ENCODE measurements at places on chromosomes 2 and 18. TPM values are rescaled to one million over a fixed set of nuclear protein-coding genes. Genes with fewer than 3 reads are reported as not detected.
A peak's percentile ranks its signal among the peaks of the same experiment; 100 is the strongest.

DNA sequence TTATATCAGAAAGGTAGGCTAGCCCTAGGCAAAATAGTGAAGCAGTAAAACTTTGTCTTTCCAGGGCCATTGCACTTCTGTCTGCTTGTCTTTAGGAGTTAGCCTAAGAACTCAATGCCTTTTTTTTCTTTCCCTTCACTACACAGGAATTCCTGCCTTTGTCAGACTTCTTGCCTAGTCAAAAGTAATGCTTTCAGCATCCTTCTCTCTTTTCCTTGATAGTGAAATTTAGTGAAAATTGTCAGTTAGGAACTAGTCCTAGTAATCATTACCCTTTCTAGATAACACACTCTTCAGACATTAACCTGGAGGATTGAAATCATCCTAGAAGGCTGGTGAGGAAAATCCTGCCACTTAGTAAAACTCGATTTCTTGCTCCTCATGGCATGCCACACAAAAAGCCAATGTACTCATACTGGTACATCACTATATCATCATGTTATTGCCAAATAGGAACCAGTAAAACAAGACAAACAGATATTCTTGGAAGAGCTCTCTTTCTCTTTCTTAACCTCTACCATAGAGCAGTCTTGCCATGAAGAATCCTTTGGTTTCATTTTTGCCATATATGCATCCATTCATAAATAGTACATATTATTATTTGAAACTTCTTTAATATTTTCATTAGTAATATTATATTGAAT, 320.5 kb downstream of the CTNNA2 start:
- peak; percentile 60 for DNase-seq

- no peak for DNase-seq
Measured at GRCh38 chr2:226087051-226087450, 687.5 kb downstream of the NYAP2 start.

GRCh38 chr2:27281855-27282559, at the start of gene TRIM54:
TSS of gene TRIM54 (plus strand) at chr2:27282429. CDS start at chr2:27282732, 303 bp downstream.
- DNase-seq, result peak; percentile 29

DNA sequence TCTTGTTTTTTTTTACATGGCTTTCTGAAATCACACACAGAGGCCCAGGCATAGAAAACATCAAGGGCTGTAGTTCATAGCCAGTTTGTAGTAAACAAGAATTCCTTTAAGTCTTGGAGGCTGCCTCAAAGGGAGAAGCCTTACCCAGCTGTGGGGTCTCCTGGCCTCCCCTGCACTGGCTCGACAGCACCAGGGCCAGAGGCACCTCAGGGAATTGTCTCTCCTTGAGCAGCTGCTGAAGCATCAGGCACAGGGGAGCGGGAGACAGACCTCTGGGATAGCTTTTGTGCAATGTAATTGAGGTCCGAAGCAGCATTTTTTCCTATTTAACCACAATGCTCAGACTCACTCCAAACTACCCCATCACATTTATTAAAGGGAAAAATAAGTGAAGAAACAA, 209.1 kb downstream of the HRH4 start:
- DNase-seq, result no peak

- DNase-seq, result no peak
Measured at GRCh38 chr2:68912732-68913131, 40.0 kb downstream of the GKN2 start.

GRCh38 chr2:206086716-206087350, 859 bp upstream of the INO80D start:
- no peak for DNase-seq

GRCh38 chr2:136891100-136891499, 125.8 kb downstream of the THSD7B start:
- DNase-seq, result no peak

DNA sequence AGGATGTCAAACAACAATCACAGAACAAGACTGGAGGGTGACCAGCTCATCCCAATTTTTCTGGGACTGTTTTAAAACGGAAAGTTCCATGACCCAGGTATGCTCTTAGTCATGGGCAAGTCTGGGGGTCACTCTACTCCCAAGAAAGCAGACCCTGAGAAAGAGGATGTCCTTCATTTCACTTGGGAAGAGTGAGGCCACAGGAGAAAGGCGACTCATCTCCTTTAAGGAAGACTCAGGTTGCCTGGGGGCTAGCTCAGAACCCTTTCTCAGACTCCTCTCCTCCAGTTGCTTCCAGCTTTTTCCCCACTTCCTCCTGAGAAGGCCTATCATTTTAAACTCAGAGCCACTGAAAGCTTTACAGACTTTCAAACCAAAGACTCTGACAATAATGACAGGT, 9.3 kb downstream of the RNF152 start:
- no peak for DNase-seq

GRCh38 chr2:128420131-128420530, 101.5 kb upstream of the HS6ST1 start:
- no peak for DNase-seq

- no peak for DNase-seq
Measured at GRCh38 chr18:75261430-75262223, 51.0 kb downstream of the TSHZ1 start.

GRCh38 chr18:63700501-63700900, 2.3 kb upstream of the SERPINB11 start:
- no peak for DNase-seq

GRCh38 chr2:66495788-66496640, 61.1 kb downstream of the MEIS1 start:
- DNase-seq, result peak; percentile 64

DNA sequence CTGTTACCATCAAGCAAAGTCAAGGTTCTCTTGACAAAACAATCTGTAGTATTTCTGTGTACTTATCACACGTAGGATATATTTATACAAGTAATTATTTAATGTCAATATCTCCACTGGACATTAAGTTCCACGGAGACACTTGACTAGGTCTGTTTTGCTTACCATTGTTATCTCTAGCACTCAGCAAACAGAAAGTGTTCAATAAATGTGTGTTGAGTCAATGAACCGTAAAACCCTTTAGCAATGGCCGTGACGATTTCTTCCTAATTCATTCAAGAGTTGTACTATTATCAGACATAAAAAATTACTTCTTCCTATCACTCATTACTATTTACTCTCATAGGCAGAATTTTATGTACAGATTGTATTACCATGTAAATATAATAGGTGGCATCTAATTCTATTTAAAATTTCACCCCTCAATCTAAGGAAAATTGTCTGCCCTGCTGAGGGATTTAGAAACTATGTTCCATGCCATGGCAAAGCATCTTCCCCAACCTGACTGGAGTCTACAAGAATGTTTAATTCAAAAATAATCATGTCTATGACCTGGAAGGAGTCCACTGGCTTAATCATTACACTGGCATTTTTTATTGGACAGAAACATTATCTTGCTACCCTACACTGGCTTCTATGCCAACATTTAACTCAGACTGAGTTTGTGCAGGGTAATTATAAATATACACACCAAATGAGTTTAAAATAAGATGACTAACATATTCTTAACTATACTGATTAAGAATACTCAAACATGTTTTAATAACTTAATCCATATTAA, 301.9 kb downstream of the ZEB2 start:
- DNase-seq, result no peak

GALNT5 gene
- total RNA-seq, result 0.14 TPM

HOXD4 gene
- total RNA-seq, result not detected

ZNF396 gene
- total RNA-seq, result 0.85 TPM

FAM110C gene
- 24.8 TPM for total RNA-seq

THADA gene
- total RNA-seq, result 30.7 TPM

ABHD1 gene
- total RNA-seq, result 0.19 TPM
